ENCODE measurements at places on chromosomes 5 and 9. TPM values are rescaled to one million over a fixed set of nuclear protein-coding genes. Genes with fewer than 3 reads are reported as not detected.

Gene CCL28
- 19.0 TPM for polyA plus RNA-seq

Gene EGFLAM
- polyA plus RNA-seq: not detected

Gene RAB3C
- not detected for polyA plus RNA-seq

Gene PDE6A
- polyA plus RNA-seq: not detected

Gene SEMA4D
- polyA plus RNA-seq: 114 TPM

Gene GRXCR2
- not detected for polyA plus RNA-seq

Gene SLC25A2
- polyA plus RNA-seq: not detected

Gene DAB2IP
- polyA plus RNA-seq: not detected

Data from naive thymus-derived CD4-positive, alpha-beta T cell (primary cell).